ENCODE measurements at places on chromosomes 1 and 21.

DNA sequence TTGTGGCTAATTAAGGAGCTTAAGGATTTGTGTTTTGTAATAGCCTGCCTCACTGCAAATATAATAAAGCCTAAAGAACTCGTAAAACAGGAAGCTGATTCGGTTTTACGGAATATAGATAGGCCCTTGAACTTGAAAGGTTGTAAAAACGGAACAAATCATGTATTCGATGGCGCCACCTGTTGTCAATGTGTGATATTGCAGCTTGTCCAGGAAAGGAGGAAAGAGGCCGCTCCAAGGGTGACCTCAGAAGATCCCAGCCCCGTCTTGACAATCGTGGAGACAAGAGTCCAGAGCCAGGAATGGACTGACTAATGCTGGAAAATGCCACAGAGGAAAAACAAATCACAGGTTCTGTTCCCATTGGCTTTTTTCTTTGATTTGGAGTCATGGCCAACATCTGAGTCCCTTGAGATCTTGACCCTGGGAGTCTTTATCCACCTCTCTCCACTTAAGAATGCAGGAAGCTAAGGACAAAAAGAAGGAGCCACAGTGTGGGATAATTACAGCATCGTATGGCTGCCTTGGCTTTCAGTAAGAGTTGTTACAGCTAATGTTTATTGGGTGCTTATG is 7.0 kb upstream of the IGSF21 start:
- DNase-seq: peak; percentile 20

DNA sequence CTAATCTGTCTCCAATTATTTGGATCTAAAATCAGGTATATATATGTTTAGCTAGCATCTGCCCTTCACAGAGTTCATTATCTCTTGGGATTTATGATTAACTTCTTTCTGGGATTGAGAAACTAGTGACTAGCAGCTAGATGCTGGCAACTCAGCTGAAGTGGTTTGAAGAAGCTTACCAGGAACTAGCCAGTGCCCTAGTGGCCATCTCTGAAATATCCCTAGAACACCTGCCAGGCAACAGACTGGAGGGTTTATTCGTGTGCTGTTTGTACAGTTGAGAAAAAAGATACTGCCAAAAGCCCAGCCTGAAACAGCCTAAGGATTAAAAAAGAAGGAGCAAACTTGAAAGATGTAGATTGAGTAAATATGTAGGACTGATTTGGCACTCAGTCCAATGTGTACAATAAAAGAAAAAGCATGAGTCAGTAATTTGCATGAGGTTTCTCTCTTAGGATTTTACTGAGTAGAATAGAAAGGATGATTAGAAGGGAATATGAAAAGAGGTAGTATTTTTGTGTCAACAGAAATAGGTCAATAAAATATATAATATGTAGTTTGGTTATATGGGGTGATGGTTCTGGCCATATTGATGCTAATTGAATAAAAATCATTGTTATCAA is 1144.6 kb upstream of the ADGRL2 start:
- DNase-seq: no peak

- no peak for DNase-seq
Observed at GRCh38 chr1:25257196-25257595, 9.9 kb upstream of the RSRP1 start.

DNA sequence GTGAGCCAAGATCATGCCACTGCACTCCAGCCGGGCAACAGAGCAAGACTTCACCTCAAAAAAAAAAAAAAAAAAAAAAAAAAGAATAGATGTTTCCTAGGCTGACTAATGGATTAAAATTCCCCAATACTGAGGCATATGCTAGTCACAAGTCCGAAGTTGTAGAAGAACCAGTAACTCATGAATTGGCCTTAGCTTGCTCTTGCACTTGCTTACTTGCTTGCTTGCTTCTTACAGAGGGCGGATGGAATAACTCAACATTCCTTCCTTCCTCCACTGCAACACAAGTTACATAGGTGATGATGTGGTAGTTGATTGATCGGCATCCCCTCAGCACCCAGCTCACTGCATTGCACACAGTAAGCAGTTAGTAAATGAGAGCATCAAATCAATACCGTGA is 2.8 kb upstream of the TARS2 start:
- no peak for DNase-seq

GRCh38 chr1:45554198-45554597 is 3.6 kb downstream of the AKR1A1 start:
- DNase-seq: no peak

DNA sequence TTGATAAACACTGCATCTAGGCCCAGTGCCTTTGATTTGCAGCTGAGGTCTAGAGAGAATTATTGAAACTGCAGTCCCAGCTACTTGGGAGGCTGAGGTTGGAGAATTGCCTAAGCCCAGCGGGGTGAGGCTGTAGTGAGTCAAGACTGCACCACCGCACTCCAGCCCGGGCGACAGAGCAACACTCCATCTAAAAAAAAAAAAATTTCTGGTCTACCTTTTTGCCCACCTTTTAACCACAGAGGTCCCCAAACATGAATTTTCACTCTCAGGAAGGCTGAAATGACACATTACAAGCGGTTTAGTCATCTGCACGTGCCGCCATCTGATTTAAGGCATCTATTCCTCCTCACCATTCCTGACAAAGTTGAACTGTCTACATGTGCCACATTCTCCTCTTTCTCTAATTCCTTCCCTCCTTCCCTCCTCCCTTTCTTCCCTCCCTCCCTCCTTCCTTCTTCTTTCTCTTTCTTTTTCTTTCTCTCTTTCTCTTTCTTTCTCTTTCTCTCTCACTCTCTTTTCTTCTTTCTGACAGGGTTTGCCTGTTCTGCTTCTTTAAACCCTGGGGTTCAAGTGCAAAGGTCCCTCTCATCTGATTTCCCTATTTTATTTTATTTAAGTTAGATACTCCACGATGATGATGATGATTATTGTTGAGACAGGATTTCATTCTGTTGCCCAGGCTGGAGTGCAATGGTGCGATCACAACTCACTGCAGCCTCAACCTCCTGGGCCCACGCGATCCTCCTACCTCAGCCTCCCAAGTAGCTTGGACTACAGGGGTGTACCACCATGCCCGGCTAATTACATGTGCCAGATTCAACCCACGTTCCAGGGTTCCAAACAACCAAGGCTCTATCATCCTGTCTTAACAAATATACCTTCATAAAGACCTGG is 3.0 kb upstream of the SOD1 start:
- DNase-seq: no peak

- no peak for DNase-seq
Observed at GRCh38 chr21:42317341-42317741, 2.1 kb upstream of the TFF3 start.

DNA sequence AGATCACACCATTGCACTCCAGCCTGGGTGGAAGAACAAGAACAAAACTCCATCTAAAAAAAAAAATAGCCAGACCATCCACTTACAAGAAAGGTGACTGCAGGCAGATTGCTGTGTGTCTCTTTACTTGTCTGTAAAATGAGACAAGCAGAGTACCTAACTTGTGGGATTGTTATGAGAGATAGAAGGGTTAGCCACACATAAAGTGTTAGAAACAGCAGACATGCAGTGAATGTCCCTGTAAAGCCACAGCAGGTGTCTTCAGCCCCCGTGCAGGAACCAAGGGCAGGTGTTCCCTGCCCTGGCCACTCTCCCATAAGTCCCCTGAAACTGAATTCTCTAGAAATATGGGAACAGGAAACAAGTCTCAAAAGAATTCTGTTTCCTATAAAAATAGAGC is 40.8 kb upstream of the EFHD2 start:
- no peak for DNase-seq

- DNase-seq: no peak
Observed at GRCh38 chr1:230208619-230209261, 141.7 kb downstream of the GALNT2 start.

DNA sequence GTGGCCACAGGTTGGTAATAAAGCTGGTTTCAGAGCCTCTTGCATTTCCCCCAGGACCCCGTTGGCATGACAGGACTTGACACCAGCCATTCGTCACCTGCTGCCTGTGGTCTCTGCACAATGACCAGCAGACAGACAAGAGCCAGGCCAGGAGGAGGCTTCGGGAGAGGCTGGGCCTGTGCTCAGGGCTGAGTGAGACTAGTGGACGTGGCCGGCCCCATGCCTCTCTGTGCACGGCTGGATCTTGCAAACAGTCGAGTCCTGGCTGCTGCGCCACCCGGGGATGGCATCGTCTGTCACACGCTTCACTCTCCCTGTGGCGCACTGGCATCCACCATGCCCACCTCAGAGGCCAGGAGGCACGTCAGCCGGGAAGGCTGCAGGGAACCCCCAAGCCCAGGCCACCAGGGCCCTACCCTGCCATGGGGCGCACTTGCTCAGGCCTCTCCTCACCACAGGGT is 177.4 kb upstream of the ARHGEF16 start:
- no peak for DNase-seq

- no peak for DNase-seq
Observed at GRCh38 chr1:29832936-29833335, 596.6 kb downstream of the PTPRU start.

DNA sequence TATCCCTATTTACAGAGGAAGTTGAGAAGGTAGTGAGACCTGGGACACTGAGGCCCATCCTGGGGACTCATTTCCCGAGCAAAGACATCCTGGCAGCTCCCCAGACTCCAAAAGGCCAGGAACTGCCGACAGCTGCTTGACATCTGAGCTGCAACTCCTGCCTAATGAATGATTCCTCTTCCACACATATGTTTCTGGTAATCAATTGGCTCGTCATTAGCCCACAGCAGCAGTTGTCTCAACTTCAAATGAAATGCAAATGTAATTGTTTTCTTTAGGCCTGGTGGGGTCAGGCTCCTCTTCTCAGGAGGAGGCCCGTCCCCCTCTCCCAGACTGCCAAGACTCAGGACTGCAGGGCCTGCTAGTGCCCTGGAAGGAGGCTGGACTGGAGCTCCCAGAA is 61.8 kb upstream of the DISP3 start:
- no peak for DNase-seq

DNA sequence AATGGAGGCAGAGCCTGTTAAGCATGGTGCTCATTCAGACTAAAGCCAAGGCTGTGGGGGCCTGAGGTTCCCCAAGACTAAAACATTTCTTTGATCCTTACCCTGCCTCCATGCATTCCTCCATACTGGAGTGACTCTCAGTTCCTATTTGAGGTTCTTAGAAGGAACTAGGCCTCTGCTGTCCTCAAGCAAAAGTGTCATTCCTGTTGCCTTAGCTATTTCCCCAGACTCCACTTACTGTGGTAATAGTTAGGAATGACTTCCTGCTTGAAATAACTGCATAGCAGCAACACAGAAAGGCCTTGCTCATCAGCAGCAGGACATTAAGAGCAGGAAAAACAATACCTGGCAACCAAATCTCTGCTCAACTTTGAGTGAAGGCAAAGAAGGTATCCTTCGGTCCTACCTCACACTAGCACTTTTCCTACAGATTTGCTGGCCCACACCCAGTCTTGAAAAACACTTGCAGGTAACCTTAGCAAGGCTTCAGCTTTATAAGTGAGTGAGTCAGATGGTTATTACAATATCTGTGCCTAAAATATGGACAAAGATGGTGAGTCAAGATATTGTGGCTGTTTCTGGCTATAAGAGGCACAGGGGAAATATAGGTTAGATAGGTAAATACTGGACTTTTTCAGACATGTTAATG is 14.8 kb downstream of the LRRC41 start:
- peak; percentile 24 for DNase-seq

DNA sequence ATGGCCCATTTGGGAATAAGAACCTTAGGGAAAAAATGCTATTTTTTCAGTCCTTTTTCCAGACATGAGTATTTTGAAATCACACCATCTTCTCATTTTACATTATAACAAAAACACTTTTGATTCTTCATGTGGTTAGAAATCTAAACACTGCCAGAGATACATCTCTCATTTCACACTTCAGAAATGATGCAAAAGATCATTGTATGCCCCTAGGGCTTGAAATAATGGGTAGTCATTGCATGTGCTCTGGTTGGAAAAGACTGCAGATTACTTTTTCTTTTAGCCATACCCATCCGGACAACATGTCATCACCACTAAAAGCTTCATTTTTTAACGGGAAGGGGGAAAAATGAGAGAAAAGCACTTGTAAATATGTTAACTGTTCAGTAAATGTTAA is 1152.2 kb upstream of the ADGRL4 start:
- DNase-seq: no peak

DNA sequence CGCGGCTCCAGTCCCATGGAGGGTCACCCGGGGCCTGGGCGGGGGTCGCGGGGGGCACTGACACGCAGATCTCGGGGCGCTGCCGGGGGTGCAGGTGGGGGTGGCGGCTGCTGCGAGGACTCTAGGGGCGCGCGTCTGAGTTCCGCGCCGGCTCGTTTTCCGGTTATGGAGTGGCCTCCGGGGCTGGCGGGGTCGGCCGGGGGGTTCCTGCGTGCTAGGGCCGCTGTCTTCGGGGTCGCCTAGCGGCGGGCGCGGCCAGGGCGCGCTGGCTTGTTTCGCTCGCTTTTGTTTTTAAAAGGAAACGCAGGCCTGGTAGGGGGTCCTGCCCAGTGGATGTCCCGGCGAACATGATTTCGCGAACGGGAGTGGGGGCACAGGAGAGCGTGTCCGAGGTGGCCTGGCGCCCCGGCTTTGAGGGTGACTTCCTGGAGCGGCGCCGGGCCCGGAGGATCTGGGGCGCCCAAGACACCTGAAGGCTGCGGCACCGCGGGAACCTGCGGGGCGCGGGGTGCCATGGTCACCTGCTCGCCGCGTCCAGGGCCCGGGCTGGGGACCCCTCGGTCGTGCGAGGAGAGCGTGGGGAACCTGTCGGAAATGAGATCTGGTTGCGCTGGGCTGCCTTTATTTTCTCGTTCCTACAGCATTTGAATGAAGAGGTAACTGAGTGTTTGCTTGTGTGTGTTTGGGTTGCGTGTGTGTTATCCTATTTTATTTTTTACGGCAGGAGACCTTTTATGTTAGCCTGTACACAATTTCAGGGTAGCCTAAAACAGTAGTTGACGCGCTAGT is 618 bp downstream of the ETS2 start:
- DNase-seq: no peak

GRCh38 chr1:223109581-223110026 is 33.4 kb downstream of the TLR5 start:
- DNase-seq: peak; percentile 47

DNA sequence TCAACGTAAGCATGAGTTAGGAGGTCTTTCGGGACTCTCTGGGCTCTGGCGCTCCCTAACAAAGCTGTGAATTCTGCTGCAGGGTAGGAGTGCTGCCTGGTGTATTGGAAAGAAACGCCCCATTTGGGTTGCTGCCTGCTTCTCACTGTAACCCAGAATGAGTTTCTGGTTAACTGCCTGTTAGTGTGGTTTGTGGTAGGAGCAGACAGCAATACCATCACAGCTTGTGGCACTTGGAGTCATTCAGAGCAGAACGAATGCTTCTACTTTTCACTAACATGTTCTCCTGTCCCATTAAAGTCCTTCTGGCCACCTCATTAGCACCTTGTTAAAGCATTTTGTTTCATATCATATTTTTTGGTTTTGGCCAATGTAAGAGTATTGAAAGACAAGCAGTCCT is 18.1 kb downstream of the MAP3K7CL start:
- DNase-seq: no peak

DNA sequence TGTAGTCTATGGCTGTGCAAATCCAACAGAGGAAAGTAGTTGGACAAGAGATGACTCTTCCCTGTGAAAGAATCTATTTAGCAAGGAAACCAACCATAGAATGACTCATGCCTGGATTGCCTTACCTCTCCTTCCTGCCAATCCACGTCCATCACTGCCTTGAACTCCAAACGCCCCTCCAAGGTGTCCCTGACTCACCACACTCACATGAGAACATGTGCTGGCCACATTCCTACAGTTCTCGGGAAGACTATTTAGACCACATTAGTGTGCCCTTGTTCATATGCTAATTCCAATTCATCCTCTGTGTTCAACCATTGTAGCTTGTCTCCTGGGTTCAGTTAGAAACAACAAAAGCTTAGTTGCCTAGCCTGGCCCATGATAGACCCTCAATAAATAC is 157.3 kb downstream of the SLC30A10 start:
- no peak for DNase-seq
